NCI-H1694 (cell line): ENCODE measurements at places on chromosomes 3 and 15.

DNA sequence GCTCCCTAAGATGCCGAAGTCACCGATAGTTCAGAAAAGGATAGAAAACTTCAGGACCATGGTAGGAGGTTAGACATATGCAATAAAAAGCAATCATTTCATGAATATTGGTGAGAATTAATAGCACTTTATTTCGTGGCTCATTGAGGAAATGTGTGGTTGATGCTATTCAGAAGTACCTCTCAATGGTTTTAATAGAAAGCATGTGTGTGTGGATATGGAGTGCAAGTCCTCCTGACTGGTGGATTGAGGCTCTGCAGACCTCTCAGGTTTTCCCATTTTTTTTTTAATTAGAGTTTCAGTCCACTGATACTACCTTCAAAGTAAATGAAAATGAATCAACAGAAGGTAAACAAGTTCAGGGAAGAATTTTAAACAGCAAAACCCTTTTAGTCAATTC is 384.3 kb upstream of the RARB start:
- no peak for DNase-seq

- DNase-seq, result no peak
Observed at GRCh38 chr15:70160267-70160666, 62.5 kb upstream of the TLE3 start.

GRCh38 chr3:53694666-53695323 is 151.4 kb downstream of the CHDH start:
- no peak for DNase-seq

- no peak for DNase-seq
Observed at GRCh38 chr3:113829576-113830354, 8.8 kb upstream of the GRAMD1C start.

DNA sequence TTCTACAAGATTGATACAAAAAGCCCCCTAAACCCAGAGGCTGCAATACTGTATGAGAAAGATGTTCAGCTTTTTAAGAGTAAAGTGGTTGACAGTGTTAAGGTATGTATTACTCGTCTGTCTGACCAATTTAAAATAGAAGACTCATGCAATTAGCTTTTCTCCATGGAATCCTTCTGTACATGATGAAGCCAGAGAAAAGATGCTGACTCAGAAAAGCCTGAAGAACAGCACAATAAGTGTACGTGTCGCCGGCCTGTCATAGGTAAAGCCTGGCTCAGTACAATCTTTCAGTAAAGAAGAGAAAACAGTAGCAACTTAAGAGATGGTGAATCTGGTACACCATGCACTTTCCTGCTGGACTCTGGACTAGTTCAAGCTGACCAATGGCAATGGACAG is 16.4 kb downstream of the NEK4 start:
- no peak for DNase-seq

DNA sequence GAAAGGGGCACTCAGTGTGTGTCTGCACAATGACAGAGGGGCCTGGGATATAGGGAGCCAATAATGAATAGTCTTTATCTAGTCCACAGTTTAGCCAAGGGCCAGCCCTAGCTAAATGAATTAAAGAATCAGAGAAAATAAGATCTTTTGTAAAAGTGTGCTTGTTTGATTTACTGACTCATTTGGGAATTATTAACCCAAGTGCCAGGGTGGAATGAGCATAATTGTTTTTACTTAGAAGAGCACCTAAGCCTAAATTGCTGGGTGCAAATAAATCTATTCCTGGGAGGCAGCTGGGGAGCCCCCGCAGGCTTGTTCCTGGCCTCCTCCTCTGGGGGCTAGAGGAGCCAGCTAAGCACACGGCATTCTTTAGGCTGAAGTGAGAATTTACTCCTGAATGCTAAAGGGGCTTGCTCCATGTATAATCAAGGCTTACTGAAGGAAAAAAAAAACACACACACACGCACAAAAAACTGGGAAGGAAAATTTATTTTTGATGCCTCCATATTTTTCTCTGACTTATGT is 405.3 kb upstream of the SUCLG2 start:
- DNase-seq, result no peak

- no peak for DNase-seq
Observed at GRCh38 chr3:40741729-40742128, 217.0 kb downstream of the ZNF621 start.

- no peak for DNase-seq
Observed at GRCh38 chr3:58112185-58112535, 98.6 kb downstream of the DNASE1L3 start.

GRCh38 chr15:98651036-98651481 is 2.7 kb downstream of the IGF1R start:
- no peak for DNase-seq

DNA sequence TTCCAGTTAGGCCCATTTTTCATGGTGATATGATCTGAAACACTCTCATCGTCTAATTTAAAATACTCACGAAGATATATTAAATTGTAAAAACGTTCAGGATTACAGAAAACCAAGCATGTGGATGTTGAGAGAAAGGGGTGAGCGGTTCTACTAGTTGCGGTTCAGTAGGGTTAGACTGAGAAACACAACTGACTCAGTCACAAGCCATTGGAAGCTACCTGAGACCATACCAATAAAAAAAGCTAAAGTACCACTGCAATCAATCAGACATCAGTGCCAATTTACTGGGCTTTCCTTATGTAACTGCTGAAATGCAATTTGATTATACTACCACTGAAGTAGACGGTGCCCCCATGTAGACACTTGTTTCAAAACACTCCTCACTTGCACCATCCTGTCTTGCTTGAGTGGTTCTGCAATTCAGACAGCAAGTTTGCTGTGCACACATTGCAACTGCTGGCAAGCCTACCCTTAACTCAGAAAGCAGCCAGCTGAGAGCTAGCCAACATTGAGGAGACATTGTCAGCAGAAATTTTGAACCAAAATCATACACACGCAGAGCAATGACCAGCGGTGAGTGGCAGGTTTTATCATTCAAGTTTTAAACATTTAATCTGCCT is 368.7 kb upstream of the ARHGEF26 start:
- no peak for DNase-seq

DNA sequence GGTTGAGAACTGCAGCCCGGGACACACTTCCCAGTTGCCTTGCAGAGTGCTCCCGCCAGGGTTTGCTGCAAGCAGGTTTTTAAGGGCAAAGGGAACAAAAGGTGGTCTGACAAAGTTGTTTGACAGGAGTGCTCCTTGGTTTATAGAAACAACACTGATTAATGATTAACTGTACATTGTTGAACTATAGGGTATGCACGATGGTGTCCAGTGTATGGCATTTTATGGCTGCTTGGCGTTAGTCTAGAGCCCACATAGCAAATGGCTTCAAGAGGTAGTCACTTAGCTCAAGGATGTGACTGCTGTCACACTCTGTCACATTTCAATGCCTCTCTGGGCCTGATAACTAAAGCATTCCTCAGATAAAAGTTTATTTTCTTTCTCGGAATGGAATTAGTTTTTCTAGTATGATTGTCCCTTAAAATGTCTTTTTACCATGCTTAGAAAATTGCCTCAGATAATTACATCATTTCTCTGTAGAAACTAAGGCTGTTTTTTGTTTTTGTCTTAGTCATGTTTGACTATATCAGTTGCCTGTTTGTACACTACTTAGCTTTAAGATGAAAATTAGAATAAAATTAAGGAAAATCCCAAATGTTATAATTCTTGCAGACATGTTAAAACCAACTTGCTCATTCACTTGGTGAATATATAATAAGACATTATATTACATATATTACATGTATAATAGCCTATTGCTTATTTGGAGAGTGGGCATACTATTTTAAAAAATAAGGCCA is 61.3 kb upstream of the GATM start:
- DNase-seq, result no peak

DNA sequence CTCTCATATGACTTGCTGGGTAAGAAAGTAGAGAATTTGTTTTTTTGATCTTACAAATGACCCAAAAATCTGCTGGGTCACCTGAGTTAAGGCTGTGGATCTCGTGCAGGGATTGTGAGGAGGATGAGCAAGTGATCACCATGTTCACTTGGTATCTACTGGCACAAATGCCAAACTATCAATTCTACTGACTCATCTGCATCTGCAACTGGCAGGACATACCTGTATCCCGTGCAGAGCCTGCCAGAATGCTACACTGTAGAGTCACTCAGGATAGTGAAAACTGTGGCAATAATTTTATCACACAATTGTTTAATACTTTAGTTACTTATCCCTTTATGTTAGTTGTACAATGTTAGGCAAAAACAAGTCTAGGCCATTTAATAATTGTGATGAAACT is 129.6 kb upstream of the PLXND1 start:
- no peak for DNase-seq

GRCh38 chr3:69695443-69695842 is 43.8 kb upstream of the MITF start:
- DNase-seq, result no peak

DNA sequence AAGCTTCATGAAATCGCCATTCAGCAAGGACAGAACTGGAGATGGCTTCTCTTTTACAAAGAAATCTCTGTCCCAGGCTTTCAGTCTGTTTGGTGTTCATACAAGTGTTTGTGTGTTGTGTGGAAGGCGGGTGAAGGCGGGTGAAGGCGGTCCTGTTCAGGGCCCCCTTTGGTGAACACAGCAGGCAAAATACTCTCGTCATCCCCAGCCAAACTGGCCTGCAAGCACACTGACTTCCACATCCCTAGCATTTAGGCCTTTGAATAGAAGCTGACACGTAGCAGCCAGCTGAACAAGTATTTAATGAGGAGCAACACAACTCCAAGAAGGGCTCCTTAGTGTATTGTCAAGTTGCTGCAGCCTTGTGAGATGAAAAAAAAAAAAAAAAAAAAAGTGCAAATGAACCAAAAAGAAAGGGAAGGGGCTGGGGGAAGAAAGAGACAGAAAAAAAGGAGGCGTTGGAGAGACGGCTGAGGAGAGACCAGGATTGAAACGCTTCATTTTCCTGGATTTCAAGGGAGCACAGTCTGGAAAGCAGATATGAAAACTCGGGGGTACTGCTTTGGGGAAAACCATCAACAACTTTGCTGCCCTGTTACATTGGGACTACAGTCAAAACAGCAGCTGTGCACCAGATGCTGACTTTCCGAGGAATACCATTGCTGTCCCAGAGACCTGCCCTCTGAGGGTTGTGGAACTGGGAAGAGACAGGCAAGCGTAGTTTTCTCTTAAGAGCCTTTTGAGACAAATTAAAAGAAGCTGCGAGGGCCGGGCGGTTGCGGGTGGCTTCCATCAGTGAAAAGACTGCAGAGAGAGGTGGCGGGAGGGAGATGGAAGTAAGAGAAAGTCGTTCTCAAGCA is 74.6 kb downstream of the TGFBR2 start:
- DNase-seq, result no peak

GRCh38 chr3:194277104-194277785 is 73.9 kb downstream of the CPN2 start:
- peak; percentile 77 for DNase-seq

DNA sequence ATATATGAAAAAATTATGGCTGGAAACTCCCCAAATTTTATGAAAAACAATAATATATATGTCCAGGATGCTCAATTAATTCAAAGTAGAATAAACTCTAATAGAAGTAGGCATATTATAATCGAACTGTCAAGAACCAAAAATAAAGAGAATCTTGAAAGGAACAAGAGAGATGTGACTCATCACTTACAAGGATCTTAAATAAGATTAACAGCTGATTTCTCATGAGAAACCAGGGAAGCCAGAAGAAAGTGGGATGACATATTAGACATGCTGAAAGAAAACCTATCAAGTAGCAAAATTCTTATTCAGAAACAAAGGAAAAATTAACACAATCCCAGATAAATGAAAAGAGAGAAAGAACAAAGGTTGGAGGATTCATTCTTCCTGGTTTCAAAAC is 66.8 kb downstream of the FAIM start:
- DNase-seq, result no peak

DNA sequence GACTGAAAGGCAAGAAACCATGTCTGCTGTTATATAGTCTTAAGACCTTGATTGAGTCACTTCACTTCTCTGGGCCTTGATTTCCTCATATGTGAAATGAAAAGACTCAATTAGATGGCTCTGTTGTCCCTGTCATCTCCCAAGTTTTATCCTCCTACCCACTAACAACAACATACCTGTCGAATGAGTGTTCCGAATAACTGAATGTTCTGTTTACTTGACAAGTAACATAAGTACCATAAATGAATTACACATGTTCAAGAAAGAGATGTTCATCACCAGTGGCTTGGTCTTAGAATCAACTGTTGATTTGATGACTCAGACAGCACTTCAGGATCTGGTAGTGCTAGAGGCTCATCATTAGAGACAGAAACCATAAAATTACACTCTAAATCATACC is 311.7 kb downstream of the VPS13C start:
- no peak for DNase-seq

- peak; percentile 82 for DNase-seq
Observed at GRCh38 chr15:91706322-91707032, 147.0 kb upstream of the SLCO3A1 start.

DNA sequence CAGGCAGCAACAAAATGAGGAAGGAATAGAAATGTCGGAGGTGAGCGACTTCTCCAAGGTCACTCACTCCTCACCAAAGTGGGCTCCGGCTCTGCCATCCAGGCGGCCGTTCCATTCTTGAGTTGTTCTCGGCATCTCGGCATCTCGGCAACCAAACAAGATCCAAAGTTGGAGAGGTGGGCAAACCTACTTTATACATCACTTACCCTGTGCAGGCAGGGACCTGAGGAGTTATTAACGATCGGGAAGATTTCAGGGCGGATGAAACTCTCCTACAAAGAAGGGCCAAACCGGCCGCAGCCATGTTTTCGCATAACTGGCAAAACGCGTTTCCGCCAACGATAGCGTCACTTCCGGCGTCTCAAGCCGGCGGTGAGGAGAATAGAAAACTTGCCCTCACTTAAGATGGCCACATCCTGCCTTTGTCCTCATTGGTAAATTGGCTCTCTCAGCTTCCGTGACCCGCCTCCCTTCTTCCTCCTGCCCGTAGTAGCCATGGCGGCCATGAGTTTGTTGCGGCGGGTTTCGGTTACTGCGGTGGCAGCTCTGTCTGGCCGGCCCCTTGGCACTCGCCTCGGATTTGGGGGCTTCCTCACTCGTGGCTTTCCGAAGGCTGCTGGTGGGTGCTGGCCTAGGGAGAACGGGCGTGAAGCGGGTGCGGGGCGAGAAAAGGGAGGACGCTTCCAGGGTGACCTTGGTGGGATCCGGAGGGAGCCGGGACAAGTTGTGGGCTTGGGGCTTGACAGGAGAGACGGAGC is at the start of the genes MRPL47 and NDUFB5:
MRPL47 (minus strand) TSS at position 318 of the 758 bp plus-strand sequence; CDS start at position 304, 14 bp downstream.
NDUFB5 (plus strand) TSS at position 474 of the 758 bp plus-strand sequence; CDS start at position 496, 22 bp downstream.
- peak; percentile 98 for DNase-seq
